Mesenteric fat pad (tissue), 1 donor: ENCODE measurements at places on chromosomes 2 and 18. TPM values are rescaled to one million over a fixed set of nuclear protein-coding genes. Genes with fewer than 3 reads are reported as not detected.

DNA sequence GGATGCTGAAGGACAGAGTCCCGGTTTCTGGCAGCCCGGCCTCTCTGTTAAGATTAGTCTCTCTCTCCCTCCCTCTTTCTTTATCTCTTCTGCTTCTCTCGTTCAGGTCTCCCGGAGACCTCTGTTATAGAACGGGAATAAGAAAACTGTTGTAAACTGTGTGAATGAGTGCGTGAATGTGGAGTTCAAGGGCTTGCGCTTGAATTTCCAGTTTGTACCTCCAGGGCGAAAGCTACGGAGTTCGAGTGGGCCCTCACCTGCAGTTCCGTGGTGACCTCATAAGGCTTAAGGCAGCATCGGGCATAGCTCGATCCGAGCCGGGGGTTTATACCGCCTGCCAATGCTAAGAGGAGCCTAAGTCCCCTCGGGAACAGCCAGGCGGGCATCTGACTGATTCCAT lies 26.4 kb downstream of the SKA1 start:
- DNase-seq: no peak

DNA sequence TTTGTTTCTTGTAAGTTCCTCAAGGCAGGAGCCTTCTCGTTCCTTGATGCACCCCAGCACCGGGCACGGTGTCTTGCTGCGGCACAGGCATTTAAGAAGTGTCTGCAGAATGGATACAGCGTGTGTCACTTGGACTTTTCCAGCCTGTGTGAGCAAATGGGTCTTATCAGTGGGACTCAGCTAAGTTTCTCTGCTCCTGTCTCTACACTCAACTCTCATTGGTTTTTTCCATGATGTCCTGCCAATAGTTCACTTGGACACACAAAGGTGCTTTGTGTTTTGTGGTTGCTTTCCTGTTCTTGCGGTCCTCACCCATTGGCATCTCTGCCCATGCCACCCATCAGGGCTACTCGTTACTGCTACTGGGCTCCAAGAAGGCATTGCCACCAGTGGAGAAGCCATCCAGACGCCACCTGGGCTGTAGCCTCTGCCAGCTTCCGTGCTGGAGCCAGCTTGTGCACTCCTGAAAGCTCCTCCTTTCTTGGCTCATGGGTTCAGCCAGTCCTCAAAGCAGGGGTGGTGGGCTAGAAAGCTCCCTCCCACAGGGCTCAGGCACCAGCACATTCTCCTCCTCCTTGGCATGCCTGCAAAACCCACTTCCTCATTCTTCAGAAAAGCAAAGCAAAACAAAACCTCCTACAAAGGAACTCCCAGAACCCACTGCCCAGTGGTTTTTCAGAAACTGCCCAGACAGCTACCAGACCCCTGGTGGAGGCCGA lies 41.4 kb downstream of the IL1R2 start:
- DNase-seq: no peak

DNA sequence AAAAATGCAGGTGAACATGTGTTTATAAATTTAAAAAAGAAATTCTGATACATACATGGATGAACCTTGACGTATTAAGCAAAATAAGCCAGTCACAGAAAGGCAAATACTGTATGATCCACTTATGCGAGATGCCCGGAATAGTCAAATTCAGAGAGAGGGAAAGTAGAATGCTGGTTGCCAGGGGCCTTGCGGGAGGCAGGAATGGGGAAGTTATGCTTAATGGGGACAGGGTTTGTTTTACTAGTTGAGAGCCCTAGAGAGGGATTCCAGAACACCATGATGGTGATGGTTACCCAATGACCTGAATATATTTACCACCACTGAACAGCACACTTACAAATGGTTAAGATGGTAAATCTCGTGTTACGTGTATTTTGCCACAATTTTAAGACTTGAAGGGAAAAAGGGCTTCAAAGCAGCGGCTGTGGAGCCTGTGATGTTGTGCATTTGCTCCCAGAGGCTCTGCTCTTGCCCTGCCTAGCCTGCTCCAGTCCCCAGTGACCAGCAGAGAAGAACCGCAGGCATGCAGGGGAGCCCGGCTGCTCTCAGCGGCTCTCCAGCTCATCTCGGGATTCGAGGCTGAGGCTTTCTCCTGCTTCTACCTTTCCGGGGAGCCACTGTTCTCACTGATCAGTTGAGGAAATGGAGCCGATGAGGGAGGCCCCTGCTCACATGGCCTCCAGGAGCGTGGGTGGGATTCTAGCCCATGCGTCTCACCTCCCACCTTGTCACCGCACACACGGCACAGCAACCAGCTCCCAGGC lies 51.7 kb upstream of the TFCP2L1 start:
- DNase-seq: peak; percentile 51

DNA sequence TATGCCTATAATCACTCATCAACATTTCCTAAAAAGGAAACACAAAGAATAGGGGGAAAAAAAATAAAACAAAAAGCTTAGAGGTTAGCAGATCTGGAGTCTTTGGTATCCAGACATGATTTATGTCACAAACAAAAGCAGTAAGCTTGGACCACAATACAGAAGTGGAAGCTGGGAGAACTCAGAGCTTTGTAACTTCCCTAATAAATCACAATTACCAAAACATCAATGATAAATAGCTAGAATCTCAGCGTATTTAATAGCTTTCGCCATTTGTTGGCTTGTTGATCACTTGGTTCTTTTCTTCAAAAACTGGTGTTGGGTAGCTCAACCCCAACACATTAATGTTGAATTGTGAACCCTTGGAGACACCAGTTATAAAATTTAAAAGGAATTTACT lies 392.5 kb downstream of the IRS1 start:
- DNase-seq: no peak

- no peak for DNase-seq
These were observed 215.8 kb upstream of the DTNA start for GRCh38 chr18:34494359-34494696.

- no peak for DNase-seq
These were observed 454.0 kb downstream of the NBAS start for GRCh38 chr2:15107137-15107536.

DNA sequence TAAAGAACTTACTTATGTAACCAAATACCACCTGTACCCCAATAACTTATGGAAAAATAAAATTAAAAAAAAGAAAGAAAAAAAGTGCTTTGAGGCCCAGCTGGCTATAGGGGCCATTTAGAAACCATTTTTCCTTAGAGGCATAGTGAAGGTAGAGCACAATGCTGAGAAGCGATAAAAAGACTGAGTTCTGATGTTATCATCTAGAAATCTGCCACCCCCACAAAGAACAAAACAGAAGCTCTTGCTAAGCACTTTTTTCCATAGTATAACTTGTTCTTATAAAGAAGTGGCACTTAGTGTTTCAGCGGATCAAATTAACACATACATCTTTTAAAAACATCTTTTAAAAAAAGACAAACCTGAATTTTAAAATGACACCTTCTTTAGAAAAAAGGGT lies 51.4 kb downstream of the ICOS start:
- DNase-seq: no peak

DNA sequence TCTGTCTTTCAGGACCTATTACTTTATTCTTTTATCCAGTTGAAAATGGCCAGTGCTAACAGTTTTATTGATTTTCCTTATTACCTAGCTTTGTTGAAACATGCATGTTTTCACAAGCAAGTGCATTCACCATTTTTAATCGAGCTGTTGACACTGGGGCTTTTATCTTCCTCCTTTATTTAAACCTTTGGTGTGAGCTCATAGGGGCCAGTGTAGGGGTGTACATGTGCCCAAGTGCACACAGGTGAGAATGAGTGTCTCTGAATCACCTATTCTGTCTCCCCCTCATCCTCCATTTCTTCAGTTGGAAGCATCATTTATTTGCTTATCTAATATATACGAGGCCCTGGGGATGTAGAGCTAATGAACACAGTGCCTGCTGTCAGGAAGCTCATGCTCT lies 199.1 kb downstream of the PRKCE start:
- DNase-seq: no peak

DNA sequence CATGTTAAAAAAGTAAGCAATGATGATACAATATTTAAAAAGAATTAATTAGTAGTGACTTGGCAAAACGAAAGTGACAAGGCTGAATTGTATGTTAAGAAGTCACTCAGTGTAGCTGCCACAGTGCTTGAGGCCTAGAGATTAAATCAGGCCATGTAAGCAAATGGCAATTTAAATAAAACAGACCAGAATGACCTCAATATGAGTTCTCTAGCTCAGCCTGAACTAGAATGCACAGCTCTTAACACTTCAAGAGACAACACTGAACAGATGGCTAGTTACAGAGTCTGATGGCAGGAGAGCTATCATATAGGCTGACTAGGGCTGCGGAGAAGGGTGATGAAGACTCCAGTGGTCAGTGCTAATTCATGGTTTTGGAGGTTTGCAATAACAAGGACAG lies 117.9 kb upstream of the ZBTB14 start:
- DNase-seq: no peak

DNA sequence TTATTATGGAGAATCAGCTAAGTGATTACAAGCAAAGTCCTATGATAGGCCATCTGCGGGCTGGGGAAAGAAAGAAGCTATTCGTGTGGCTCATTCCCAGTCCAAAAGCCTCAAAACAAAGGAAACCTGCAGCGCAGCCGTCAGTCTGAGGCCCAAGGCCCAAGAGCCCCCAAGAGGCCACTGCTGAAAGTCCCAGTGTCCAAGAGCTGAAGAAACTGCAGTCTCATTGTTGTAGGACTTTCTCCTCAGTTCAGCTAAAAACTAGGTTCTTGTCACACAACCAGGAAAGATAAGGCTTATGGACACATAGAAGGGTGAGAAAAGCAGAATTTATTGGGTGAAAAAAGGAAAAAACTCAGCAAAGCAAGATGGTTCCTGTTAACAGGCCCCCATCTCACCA lies 143.2 kb downstream of the RHBDD1 start:
- DNase-seq: no peak

DNA sequence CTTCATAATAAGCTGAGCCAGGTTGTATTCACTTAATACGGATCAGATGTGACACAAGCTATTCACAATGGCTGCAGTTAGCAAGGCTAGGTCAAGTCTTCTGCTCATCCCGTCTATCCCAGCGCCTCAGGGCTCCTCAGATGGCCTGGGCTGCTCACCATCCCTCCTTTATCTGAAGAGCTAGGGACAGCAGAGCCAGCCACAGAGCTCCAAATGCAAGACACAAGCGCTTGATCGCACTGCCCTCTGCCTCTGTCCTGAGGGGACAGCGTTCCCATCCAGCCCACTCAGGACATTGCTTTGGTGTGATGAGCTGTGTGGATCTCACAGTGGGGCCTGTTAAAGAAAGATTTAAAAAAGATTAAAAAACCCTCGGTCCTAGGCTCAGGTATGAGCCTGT lies 254.4 kb upstream of the HS6ST1 start:
- DNase-seq: peak; percentile 65

GRCh38 chr18:61898640-61899101 lies 5.9 kb upstream of the RNF152 start:
- no peak for DNase-seq

GRCh38 chr2:60515721-60516226 lies 37.7 kb downstream of the BCL11A start:
- DNase-seq: no peak

- DNase-seq: no peak
These were observed 297.4 kb downstream of the EIPR1 start for GRCh38 chr2:3079959-3080948.

- no peak for DNase-seq
These were observed 116.3 kb downstream of the ZBTB7C start for GRCh38 chr18:48292782-48293424.

DNA sequence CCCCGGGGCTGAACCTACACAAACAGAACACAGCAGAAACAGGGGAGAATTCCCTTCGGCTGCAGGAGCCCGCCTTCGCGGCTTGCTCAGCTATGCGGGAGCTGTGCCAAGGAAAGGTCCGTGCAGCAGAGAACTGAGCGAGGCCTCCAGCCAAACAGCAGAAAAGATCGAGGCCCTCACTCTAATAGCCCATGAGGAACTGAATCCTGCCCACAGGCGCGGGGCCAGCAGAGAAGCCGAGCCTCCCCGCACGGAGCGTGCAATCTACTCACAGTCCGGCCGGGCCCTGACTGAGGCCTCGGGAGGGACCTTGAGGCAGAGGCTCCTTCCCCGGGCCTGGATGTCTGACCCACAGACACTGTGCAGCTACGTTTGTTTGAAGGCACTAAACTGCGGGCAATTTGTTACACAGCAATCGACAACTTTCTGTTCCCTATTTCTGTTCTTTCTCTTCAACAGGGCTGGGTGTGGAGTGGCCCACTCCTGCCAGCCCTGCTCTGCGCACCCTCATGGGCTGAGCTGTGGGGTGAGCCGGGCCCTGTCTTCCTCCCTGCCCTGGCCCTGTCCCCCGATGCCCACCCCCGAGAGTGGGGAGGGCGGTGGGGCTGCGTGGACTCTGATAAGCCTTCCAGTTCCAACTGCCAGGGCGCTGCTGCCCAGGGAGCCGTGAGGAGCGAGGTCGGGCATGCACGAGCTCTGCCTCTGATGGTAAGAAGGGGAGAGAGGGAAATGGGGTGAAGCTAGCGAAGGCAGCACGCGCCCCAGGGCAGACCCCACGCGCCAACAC lies 13.7 kb downstream of the HES6 start:
- peak; percentile 87 for DNase-seq

DNA sequence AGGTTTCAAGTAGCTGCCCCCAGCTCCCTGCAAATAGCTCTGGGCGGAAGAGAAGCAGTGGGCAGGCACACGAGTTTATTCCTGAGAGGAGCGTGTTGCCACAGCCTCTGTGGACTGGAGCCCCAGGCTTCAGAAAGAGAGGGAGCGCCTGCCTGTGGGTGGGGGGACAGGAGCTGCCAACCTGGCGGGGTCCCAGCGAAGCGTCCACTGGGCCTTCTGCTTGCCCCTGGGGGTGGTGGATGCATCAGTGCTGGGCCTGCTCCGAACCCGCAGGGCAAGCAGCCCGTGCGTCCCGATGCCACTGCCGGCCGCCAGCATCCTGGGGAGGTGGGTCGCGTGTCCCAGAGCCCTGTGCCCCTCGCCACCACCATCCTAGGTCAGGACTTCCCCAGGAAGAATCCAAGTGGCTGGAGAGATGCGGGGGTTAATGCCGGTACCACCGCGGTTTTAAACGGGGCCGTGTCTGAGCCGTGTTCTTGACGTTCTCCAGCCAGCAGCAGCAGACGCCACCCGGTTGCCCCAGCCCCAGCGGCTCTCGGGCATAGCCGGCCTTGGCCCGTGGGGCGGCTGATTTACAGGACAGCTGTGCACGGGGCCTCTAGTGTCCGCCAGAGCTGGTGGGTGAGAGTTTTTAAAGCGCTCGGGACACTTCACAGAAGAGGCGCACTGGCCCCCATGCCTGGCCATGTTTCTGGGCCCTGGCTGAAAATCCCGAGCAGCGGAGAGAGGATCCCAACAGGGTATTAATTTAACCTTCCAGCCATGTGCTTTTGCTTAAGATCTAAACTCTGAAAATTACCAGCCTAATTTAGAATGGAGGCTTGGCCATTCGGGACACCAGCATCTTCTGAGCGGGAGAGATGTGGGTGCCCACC lies 84.7 kb downstream of the NFATC1 start:
- no peak for DNase-seq

SLC23A3 gene
- 0.93 TPM for total RNA-seq

PLGLB2 gene
- 0.93 TPM for total RNA-seq

LONRF2 gene
- 5.9 TPM for total RNA-seq

LYPD6B gene
- not detected for total RNA-seq

SLC19A3 gene
- 349 TPM for total RNA-seq

GBX2 gene
- not detected for total RNA-seq

TRIM43 gene
- not detected for total RNA-seq

SPDYA gene
- 2.0 TPM for total RNA-seq

KRCC1 gene
- total RNA-seq: 18.7 TPM

FZD7 gene
- total RNA-seq: 7.8 TPM

TEX44 gene
- total RNA-seq: not detected
